ENCODE measurements at places on chromosomes 1 and 21.

GRCh38 chr1:170010443-170010842 is 64.1 kb downstream of the KIFAP3 start:
- DNase-seq: no peak

DNA sequence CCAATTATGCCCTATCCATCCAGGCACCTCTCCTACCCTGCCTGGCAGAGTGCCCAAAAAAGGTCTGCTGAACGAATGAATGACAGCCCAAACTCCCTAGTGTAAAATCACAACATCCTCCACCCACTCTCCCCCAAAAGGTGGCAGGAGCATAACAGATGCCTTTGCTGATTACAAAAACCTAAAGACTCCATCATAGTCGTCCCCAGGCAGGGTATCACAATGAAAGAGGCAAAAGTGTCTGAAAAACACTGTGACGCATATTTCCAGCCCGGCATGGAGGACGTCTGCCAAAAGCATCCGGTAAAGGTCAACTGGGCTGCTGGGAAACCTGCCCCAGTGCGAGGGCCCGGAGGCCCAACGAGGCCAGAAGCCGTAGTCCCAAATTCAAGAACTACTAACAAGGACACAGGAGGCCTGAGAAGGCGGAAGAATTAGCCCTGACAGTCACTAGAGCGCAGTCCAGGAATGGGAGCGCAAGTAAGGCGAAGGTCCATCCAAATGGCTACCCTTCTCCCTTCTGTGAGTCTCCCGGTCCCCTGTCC is 576 bp downstream of the SMIM12 start:
- no peak for DNase-seq

- no peak for DNase-seq
Measured at GRCh38 chr1:109170035-109170764, 43.5 kb upstream of the SARS1 start.

DNA sequence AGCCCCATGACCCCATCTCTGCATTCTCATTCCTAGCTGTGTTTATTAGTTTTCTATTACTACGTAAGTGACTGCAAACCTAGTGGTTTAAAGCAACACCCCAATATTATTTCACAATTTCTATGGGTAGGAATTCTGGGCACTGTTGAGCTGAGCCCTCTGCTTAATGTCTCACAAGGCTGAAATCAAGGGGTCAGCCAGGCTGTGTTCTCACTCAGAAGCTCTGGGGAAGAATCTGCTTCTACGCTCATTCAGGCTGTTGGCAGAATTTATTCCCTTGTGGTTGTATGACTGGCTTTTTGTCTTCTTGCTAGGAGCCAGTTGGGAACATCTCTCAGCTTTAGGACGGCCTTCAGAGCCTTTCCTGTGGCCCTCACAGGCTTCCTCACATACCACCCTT is 181.0 kb downstream of the GIPC2 start:
- DNase-seq: no peak

DNA sequence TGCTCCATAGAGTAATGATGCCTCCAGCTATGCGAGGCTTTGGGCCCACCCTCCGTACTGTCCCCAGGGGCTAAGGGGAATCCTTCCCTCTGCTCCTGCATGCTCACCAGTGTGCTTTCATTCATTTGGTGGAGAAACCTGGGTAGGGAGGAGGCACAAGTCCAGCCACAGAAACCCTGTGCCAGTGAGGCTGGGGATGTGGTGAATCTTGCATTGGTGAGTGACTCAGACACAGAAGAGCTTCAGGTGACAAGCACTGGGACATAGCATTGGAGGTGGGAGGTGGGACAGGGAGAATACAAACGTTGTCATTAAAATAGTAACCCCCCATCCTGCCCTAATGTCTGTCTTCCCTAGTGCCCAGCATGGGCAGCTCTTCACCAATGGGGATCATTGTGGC is 5.2 kb downstream of the FCGR2A start:
- DNase-seq: no peak

DNA sequence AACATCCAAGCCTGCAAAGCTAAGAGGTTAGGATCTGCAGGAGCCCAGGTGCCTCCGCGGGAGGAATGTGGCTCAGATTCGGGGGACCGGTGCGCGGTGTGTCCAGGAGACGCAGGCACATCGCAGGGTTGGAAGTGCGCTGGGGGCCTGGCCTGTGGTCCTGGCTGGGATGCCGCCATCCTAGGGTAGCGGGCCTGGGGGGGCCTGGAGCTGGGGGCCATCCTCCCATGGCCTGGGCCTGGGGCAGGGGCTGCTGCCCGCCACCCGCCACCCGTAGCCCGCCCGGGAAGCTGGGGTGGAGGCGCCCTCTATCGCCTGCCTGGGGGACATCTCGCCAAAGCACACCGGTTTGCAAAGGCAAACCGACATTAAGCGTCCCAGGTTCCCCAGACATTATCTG is 170.6 kb upstream of the ARHGEF16 start:
- DNase-seq: peak; percentile 84

GRCh38 chr1:226097866-226098625 is 35.5 kb downstream of the H3-3A start:
- no peak for DNase-seq

DNA sequence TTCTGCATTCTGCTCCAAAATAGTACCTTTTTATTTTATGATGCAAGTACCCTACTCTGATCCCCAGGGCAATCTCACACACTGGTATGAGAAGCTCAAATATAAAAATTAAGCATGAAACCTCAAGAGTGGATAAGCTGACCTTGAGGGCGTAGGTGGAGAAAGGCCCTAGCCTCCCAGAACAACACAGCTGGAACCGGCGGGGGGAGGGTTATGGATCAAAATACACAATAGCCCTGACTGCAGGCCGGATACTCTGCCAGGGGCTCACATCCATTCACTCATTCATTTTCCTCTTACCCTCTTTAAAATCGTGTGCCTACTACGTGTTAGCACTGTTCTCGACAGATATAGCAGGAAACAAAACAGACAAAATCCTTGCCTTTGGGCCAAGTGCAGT is 32.8 kb upstream of the ECE1 start:
- DNase-seq: no peak

DNA sequence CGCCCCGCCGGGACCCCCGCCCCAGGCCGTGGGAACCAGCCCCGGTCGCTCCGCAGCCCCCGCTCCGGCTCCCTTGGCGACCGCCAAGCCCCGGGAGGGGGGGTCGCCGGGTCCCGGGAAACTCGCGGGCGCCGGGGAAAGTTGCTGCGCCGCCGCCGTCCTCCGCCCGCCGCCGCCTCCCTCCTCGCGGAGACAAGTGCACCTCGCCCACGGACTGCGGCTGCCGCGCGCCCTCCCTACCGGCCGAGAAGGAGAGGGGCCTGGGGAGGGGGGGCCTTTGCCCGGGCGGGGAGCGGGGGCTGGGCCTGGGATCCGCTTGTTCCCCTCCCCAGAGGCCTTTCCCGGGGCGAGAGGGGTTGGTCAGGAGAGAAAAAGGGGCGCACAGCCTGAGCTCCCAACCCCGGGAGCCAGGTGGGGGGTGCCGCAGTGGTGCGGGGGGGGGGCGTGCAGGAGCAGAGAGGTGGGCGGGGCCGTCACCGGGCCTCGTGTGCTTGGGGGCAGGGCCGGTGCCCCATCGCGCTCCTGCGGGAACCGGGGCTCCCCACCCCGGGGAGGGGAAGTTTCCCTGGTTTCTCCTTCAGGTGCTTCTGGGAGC is 592 bp downstream of the AGRN start:
- peak; percentile 71 for DNase-seq

DNA sequence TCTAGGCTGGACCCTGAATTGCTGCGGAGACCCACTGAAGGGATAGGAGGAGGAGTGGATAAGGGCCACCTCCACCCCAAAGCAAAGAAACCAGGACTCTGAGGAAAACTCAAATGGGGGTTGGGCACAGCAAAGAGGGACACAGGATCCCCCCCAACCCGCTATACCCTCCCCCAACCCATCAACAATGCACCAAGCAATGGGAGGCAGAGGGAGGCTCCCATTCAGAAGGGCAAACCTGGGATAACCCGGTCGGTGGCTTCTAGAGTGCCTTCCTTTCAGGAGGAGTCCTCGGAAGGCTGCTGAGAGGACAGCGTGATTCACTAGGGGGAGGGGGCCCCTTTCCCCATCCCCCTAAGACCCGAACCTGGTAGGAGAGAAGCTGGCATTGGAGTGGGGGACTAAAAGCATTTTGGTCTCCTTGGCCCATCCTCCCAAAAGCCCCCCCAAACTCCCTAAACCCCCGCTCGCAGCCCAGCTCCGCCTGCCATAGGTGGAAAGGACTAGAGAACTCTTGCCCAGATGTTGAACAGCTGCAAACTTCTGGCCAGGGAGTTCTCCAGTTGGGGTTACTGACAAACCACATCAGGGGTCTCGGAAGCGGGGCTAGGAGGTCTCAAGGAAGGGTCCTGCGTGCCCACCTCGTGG is 1.3 kb downstream of the MEF2D start:
- no peak for DNase-seq

DNA sequence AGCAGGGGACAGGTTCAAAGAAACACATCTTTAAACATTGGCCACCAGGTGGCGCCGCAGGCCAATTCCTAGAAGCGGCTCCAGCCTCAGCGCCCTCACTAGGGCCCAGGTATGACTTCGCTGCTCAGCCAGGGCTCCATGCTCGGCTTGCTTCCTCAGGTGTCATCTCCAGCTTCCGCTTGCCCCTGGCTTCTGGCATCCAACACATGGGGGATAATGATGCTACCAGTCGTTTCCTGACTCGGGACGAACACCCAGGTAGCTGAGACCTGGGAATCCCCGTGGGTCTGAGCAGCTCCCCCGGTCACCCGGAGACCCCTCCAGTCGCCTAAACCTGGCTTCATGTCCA is 8.5 kb upstream of the MEX3A start:
- peak; percentile 80 for DNase-seq

GRCh38 chr1:195328102-195328501 is 1280.1 kb downstream of the KCNT2 start:
- no peak for DNase-seq

- DNase-seq: no peak
Measured at GRCh38 chr1:175173531-175173930, 19.0 kb downstream of the KIAA0040 start.

GRCh38 chr1:154760469-154760933 is 109.6 kb downstream of the KCNN3 start:
- peak; percentile 91 for DNase-seq

DNA sequence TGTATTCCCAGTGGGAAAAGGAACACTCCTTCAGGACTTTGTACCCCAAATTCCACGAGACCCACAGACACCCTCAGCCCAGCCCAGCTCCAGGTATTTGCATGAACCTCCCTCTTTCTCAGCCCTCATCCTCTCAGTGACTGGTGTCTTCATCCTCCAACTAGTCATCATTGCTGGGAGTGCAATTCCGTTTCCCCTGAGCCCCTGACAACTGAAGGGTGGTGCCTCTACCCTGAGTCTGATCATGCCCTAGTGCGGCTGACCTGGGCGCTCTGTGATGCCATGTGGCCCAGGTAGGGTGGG is 3.8 kb upstream of the ZNF692 start:
- no peak for DNase-seq

DNA sequence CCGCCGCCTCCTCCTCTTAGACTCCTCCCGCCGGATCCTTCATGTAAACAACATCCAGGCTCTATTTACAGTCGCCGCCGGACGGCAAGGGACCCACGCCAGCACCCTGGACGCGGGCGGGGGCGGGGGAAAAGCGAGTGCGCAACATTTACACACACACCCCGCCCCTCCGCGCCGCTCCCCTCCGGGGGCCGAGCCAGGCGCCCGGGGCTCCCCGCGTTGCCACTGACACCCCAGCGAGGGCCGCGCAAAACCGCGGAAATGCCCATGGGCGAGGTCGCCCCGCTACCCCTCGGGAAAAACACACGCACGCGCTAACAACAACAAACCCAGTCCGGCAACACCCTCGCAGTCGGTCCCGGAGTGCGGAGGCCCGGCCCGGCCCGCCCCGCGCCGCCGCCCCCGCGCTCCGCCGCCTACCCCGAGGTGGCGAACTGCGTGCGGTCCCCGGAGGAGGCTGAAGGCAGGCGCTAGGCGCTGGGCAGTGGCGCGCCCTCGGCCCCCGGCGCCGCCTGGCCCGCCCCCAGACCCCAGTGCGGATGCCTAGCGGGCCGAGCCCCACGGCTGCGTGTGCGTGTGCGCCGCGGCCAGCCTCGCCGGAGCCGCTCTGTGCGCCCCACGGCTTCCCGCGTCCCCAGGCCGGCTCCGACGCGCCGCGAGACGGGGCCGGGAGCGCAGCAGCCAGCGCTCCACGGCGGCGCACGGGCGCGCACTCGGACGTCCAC is 81.1 kb upstream of the AK4 start:
- DNase-seq: peak; percentile 87

DNA sequence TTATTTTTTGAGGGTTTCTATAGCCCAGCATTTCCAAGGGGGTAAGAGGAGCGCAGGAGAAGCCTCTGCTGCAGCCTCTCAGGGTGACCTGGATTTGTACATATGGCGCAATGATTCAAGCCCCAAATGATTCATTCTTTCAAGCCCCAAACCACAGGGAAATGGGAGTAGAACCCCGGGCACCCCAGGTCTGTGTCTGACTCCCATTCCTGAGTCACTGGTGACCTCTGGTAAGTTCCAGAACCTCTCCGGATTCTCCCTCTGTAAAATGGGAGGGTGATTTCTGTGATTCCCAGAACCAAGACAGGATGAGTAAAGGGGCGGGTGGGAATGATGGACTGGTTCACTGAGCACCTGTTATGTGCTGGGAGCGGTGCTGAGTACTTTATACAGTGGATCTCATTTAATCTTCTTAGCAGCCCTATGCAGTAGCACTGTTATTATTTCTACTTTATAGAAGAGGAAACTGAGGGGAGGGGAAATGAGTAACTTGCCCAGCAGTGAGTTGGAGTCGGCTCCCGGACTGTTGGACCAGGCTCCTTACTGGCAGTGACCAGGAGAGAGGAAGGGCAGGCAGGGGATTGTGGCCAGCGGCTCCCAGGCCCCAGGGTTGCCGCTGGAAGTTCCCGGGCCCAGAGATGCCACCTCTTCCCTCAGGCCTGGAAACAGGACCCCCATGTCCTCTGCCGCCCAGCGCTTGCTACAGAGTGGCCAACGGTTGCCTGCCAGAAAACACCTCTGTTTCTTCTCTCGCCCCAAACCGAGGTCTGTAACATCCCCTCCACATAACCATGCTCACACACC is 20.3 kb upstream of the SLC26A9 start:
- no peak for DNase-seq

- no peak for DNase-seq
Measured at GRCh38 chr1:100607628-100608240, 69.8 kb downstream of the GPR88 start.

DNA sequence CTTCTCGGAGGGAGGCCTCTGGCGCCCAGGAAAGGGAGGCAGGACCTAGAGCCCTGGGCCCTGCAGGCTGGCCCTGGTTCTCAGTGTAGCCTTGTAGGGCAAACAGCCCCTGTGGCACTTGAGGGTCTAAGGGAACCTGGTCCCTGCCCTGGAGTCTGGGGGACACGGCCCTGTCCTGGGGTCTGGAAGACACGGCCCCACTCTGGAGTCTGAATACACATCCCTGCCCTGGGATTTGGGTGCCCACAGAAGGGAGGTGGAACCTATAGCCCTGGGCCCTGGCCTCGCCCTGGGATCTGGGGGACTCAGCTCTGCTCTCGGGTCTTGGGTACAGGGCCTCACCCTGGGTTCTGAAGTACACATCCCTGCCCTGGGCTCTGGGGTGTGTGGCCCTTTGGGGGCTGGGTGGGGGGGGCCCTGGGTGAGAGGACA is 97.9 kb downstream of the OBSCN start:
- DNase-seq: no peak

GRCh38 chr1:51264451-51264850 is 28.4 kb downstream of the RNF11 start:
- no peak for DNase-seq

- no peak for DNase-seq
Measured at GRCh38 chr1:185419718-185420117, 102.7 kb upstream of the IVNS1ABP start.

- DNase-seq: no peak
Measured at GRCh38 chr1:225691861-225692516, 39.1 kb upstream of the ENAH start.
